ENCODE measurements at places on chromosomes 1 and 21. TPM values are rescaled to one million over a fixed set of nuclear protein-coding genes. Genes with fewer than 3 reads are reported as not detected.

The ZFP69B gene
- total RNA-seq: 4.8 TPM

The HSF2BP gene
- total RNA-seq: 0.50 TPM

The SLAMF9 gene
- total RNA-seq: not detected

The AQP10 gene
- total RNA-seq: not detected

The LHX8 gene
- not detected for total RNA-seq

The MTARC1 gene
- total RNA-seq: not detected

The OR6N1 gene
- not detected for total RNA-seq

The SFN gene
- 1.5 TPM for total RNA-seq

The MPL gene
- not detected for total RNA-seq

The PCAT6 gene
- 0.76 TPM for total RNA-seq

The CD1C gene
- total RNA-seq: not detected

The PGLYRP3 gene
- not detected for total RNA-seq

The CA6 gene
- total RNA-seq: 0.26 TPM

The PINK1 gene
- 4.8 TPM for total RNA-seq

The MYBPHL gene
- total RNA-seq: not detected

The SLC22A15 gene
- total RNA-seq: 0.69 TPM

The OR2T29 gene
- not detected for total RNA-seq

The CADM3 gene
- not detected for total RNA-seq

The TCEA3 gene
- total RNA-seq: 4.5 TPM

The SYCP1 gene
- total RNA-seq: not detected

The TEDDM1 gene
- total RNA-seq: not detected

The OR2G2 gene
- not detected for total RNA-seq

The ZNF695 gene
- 0.74 TPM for total RNA-seq

The AMY1C gene
- not detected for total RNA-seq

The ZBTB18 gene
- total RNA-seq: 5.1 TPM

The FAAH gene
- total RNA-seq: 5.3 TPM

The ANGPTL1 gene
- total RNA-seq: not detected

The DNAJB4 gene
- total RNA-seq: 9.1 TPM

The CELA3B gene
- not detected for total RNA-seq

The CD164L2 gene
- total RNA-seq: not detected

The VCAM1 gene
- total RNA-seq: not detected

The WDR64 gene
- not detected for total RNA-seq

The BARHL2 gene
- total RNA-seq: not detected

The GPATCH2 gene
- total RNA-seq: 7.8 TPM

The FHAD1 gene
- not detected for total RNA-seq

The IQCC gene
- total RNA-seq: 5.2 TPM

The PAQR7 gene
- 4.2 TPM for total RNA-seq

The GUCA2A gene
- total RNA-seq: not detected

The KRTAP22-1 gene
- not detected for total RNA-seq

The ZYG11B gene
- 14.2 TPM for total RNA-seq

The CHODL gene
- not detected for total RNA-seq

The EDN2 gene
- not detected for total RNA-seq

The SMPDL3B gene
- total RNA-seq: 0.36 TPM

The CACNA1E gene
- not detected for total RNA-seq

The PRRX1 gene
- total RNA-seq: not detected

The NR1I3 gene
- total RNA-seq: not detected

The KCNK2 gene
- total RNA-seq: not detected

The ARID4B gene
- total RNA-seq: 44.8 TPM

The VAV3 gene
- 3.3 TPM for total RNA-seq

The TRAF3IP3 gene
- 217 TPM for total RNA-seq

The OR2T2 gene
- total RNA-seq: not detected

The SH2D2A gene
- 280 TPM for total RNA-seq

The SPOCD1 gene
- total RNA-seq: 0.73 TPM

The PCSK9 gene
- total RNA-seq: not detected

The CYP4Z1 gene
- not detected for total RNA-seq

The LCE6A gene
- not detected for total RNA-seq
